ENCODE measurements at places on chromosomes 13 and 19. TPM values are rescaled to one million over a fixed set of nuclear protein-coding genes. Genes with fewer than 3 reads are reported as not detected.
A peak's percentile ranks its signal among the peaks of the same experiment; 100 is the strongest.

Gene ZNF534
- total RNA-seq = not detected

DNA sequence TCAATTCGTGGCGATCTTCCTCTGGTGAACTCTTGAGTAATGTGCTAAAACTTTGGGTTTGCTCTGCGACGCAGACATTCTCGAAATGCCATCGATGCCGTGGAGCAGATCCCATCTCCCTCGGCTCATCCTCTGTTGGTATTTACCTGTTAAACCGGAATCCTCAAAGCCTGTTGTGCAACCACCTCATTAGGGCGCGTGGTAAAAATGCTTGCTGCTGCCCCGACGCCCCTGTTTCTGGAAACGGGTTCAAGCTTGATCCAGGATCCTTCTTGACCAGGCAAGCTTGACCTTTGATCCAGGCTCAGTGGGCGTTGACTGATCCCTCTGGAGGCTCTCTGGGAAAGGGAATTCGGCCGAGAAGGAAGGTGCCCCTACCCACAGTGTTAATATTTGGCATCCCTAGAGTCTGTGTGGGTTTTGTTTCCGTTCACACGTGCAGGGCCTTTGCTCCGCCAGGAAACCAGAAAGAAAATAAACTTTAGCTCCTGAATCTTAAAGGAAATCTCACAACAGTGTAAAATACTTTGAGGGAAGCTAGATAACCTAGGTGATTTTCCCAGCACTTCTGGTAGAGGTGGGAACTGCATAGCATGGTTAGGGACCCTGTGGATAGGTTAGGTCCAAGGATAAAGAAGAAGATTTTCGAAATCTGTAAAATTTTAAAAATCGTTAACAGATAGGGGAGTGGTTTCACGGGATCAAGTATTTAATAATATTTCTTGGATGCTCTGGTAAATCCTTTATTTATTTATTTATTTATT is 1.1 kb downstream of the LSM14A start:
- ATAC-seq = peak; percentile 53

- ATAC-seq = no peak
These were observed 174.0 kb upstream of the LSM14A start for GRCh38 chr19:33998302-33998701.

DNA sequence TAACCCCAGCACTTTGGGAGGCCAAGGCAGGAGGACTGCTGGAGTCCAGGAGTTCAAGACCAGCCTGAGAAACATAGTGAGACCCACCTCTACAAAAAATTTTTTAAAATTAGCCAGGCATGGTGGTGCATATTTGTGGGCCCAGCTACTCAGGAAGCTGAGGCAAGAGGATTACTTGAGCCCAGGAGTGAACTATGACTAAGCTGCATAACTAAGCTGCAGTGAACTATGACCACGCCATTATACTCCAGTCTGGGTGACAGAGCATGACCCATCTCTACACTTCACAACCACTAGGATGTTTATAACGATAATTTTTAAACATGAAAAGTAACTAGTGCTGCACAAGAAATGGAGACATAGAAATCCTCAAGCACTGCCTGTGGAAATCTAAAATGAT is 352.7 kb upstream of the SGCG start:
- peak; percentile 84 for ATAC-seq

- peak; percentile 67 for ATAC-seq
These were observed 1.1 kb upstream of the ZNF763 start for GRCh38 chr19:11963566-11964355.

- ATAC-seq = no peak
These were observed 8.2 kb upstream of the OR1M1 start for GRCh38 chr19:9078651-9079050.

- ATAC-seq = no peak
These were observed 1.2 kb upstream of the CDC34 start for GRCh38 chr19:530134-531008.

GRCh38 chr19:41356984-41357739 is 3.4 kb upstream of the TGFB1 start:
- no peak for ATAC-seq

Gene SLC1A5
- total RNA-seq = 113 TPM

Gene CKAP2
- 25.7 TPM for total RNA-seq

GRCh38 chr19:369876-370275 is 25.3 kb upstream of the MIER2 start:
- no peak for ATAC-seq

- no peak for ATAC-seq
These were observed 67.3 kb upstream of the SLC10A2 start for GRCh38 chr13:103133556-103133955.

Gene HSH2D
- 1.3 TPM for total RNA-seq

- no peak for ATAC-seq
These were observed 245.0 kb upstream of the SERP2 start for GRCh38 chr13:44128552-44129001.

DNA sequence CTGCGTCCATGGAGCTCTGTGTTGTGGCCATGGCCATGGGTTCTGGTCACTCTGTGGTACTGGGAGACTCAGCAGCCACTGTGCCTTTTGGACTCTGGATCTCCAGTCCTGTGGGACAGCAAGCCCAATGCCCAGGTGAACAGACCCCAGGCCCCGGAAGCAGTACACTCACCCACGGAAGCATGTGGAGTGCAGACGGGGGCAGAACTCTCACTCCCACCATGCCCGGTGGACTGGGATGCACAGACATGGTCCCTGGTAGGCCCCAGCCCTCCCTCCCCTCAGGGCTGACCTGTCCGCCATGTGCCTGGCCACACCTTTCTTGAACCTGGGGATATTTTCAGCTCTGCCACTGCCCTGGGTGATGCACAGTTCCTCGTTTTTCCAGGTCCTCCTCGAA is 163.3 kb downstream of the URI1 start:
- ATAC-seq = no peak

GRCh38 chr13:35720290-35720689 is 243.8 kb upstream of the MAB21L1 start:
- ATAC-seq = peak; percentile 85

Gene DPF1
- 0.16 TPM for total RNA-seq

DNA sequence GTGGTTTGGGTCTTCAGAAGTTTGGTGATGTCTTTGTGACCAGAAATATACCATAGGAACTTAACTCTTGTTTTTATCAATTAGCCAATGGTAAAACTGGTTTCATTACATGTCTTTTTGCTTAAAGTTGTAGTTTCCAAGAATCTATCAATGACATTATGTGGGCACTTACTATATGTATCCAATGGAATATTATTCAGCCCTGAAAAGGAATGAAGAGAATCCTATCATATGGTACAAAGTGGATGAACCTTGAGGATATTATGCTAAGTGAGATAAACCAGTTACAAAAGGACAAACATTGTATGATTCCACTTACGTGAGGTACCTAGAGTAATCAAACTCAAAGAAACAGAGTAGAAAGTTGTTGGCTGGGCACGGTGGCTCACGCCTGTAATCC is 26.4 kb downstream of the RCBTB1 start:
- ATAC-seq = no peak

GRCh38 chr19:45632468-45633196 is 6.6 kb downstream of the EML2 start:
- ATAC-seq = peak; percentile 95

- ATAC-seq = no peak
These were observed 8.3 kb upstream of the REX1BD start for GRCh38 chr19:18580311-18580710.

Measured in esophagus mucosa (tissue), 1 donor.